ENCODE measurements at places on chromosomes 12 and 14.

- no peak for DNase-seq
Observed at GRCh38 chr12:67056329-67056728, 212.8 kb upstream of the CAND1 start.

DNA sequence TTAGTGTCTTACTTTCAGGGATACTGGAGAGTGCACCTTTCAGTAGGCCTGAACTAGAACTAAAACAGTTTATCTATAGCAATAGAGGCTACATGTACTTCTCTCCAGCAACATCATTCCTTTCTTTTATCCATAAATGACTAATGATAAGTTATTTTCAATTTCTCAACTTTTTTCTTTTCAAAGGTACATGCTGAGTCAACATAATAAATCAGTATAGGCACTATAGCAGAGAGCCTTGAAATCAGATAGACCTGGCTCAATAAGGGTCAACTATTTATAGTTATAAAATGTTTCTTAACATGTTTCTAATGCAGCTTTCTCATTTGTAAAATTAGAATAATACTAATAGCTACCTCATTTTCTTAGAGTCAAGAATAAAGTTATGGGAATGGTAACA, 5.6 kb downstream of the IL22 start:
- DNase-seq = no peak

GRCh38 chr12:77648716-77649115, 182.0 kb upstream of the NAV3 start:
- DNase-seq = peak; percentile 45

- DNase-seq = no peak
Observed at GRCh38 chr12:100170313-100170858, 27.7 kb upstream of the BLTP3B start.

- no peak for DNase-seq
Observed at GRCh38 chr12:83709899-83710298, 1023.2 kb downstream of the TMTC2 start.
